ENCODE measurements at places on chromosomes 11 and 22.

- DNase-seq: no peak
Observed at GRCh38 chr22:19865141-19865829, 10.6 kb upstream of the GNB1L start.

GRCh38 chr11:74680703-74681531 is 50.3 kb downstream of the CHRDL2 start:
- DNase-seq: no peak

- DNase-seq: no peak
Observed at GRCh38 chr11:11748706-11749365, 92.9 kb upstream of the USP47 start.

DNA sequence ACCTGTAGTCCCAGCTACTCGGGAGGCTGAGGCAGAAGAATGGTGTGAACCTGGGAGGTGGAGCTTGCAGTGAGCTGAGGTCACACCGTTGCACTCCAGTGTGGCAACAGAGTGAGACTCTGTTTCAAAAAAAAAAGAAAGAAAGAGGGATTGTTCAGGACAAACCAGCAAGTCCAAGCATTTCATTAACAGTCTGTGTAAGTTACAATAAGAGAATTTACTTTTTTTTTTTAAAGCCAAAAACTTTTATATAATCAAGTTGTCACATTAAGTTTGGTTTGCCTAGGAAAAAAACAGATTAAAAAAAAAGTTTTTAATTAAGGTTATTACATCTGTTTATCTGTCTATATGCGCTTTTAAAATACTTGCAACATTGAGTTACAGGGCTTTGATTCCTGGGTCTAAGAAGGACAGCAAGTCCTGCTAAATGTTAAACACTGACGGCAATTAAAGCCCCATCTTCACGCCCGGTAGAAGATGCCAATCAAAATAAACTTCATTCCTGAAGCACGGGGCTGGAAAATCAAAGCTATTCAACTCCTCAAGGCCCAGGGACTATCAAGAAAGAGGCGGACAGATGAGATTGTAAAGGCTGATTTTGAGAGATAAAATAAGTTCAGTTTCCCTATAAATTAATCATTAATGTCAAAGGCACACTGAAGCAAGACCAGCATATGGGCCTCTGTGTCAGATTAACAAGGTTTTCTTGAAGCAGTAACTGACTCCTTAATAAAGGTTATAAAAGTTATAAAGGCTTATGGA is 10.7 kb downstream of the TMEM138 start:
- DNase-seq: no peak

DNA sequence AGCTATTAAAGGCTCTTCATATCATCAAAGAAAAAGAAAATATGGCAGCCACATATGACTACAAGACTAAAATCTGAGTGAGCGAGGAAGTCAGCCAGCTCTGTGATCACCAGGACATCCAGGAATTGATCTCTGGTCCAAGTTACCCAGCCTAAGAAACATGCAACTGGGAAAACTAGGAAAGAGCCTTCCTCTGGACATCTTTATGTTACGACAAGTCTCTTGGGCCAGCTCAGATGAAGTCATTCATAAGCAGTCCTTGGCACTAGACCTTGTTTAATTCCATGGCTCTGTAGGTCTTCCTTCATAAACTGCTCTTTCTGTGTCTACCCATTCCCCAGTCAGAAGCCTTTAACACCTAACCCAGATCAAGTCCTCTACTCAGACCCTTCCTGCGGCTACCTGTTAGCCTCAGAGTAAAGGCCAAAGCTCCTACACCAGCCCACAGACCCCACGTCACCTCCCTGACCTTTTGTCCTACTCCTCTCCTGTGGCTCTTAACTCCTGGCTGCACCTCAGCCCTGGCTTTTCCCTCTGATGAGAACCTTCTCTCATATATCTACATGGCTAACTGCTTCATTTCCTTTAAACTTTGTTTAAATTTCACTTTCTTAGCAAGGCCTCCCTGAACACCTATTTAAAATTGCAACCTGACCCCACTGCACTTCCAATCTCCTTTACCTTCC is 134.0 kb downstream of the KIF18A start:
- DNase-seq: no peak

GRCh38 chr22:28741200-28741784 is 328 bp downstream of the CHEK2 start:
- DNase-seq: no peak

- DNase-seq: no peak
Observed at GRCh38 chr11:46427364-46427763, 35.8 kb upstream of the CHRM4 start.

- no peak for DNase-seq
Observed at GRCh38 chr22:21448627-21449416, 18.4 kb upstream of the TMEM191C start.

DNA sequence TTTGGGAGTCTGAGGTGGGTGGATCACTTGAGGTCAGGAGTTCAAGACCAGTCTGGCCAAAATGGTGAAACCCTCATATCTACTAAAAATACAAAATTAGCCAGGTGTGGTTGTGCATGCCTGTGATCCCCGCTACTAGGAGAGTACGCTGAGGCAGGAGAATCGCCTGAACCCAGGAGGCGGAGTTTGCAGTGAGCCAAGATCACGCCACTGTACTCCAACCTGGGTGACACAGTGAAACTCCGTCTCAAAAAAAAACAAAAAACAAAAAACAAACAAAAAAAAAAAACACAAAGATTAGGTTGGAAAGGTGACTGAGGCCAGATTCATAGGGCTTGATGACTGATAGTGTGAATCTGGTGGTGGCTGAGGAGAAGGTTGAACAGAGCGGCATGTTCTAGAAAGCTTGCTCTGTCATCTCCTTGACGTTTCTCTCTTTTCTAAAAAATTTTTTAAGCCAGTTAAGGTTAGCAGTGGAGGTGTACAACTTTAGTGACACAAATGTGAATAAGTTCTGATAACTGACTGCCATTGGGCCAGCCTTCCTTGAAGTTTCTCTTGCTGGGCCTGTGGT is 40.9 kb downstream of the TXN2 start:
- DNase-seq: no peak

DNA sequence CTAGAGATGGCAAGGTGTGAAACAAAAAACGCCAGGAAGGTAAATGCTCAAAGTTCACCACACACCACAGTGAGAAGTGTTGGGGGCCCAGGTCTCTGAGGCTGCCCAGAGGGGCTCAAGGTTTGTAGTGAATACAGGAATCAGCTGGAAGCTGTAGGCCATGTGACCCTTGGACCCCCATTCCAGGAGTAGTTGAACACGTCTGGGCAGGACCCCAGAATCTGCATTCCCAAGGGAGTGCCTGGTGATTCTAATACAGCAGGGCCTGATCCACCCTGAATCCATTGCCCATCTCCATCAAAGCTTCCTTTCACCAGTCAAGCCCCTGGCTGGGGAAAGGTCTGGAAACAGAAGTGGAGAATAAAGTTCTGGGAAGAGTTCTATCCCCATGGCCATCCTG is 70.8 kb upstream of the B3GAT1 start:
- DNase-seq: no peak

DNA sequence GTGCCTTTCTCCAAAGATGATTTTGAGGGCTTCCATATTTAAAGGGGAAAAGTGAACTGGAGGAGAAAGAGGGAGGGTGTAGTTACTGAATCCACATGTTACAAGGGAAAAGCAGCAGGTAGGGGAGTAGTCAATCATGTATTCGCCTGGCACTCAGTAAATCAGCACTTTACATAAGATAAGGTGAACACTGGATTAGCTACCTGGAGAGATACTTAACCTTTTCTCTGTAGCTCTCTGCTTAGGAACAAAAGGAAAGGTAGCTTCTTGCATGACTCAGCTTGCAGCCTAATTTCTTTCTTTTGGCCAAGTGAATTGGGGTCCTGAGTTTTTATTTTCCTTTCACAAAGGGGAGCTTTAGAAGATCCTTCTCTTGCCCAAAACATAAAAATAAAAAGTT is 43.3 kb upstream of the PHF21B start:
- DNase-seq: no peak

DNA sequence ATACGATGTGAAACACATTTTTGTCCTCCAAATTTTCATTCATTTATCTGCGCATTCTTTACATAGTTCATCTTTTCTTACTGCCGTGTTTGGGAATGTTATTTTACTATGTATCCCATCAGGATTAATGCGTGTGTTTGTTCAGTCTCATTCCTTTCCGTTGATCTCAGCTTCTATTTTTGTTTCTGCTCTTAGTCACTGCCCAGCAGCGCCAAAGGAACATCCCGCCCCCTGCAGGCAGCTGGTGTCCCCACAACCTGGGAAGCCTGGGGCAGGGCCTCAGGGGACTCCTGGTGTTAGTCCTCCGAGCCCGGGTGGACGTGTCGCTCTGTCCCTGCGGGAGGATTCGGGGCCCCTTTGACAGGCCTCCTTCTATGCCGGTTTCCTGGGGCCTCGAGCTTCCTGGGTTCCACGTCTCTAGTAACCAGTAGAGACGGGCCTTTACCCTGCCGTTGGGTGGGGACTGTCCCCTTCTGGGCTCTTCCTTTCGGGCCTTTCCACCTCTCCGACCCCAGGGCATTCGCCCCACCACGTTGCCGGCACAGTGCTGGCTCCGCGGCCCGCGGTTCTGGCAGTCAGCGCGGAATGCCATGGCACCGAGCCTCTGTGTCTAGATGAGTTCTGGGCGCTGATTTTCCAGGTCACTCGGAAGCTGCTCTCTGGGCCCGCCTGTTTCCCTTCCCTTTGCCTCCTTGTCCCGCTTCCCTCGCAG is 39.8 kb downstream of the WEE1 start:
- DNase-seq: peak; percentile 65

DNA sequence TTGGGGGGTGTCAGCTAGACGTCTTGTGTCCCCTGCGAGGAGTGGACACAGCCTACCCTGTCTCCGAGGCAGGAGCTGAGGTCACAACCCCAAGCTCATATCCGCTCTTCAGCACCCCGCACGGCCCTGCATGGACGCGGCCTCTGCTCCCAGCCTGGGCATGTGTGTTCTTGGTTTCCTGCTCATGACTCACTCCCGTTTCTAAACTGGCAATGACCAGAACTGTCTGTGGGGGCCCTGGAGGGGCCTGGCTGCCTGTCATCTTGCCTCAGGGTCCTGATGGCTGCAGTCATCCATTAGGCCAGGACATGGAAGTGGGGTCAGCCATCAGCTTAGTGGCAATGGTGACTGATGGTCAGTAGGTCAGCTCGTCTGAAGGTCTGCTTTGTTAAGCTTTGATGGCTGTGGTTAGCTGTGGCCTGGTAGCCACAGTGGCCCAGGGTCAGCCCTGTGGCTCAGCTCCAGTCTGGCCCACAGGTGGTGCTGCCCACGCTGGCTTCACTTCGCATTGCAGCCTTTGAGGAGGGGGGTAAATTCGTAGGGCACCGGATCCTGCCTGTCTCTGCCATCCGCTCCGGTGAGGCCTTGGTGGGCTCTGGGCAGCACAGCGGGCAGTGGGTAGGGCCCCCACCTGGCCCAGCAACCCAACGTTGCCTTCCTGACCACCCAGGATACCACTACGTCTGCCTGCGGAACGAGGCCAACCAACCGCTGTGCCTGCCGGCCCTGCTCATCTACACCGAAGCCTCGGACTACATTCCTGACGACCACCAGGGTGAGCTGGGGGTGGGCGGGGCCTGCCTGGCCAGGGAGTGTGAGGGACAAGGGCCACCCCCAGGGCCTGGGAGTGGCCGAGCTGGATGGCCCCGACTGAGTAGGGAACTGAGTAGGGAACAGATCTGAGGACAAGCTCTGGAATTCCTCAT is 12.0 kb downstream of the PLCB3 start:
- DNase-seq: no peak

- no peak for DNase-seq
Observed at GRCh38 chr11:63019506-63019905, 3.9 kb upstream of the SLC22A8 start.

DNA sequence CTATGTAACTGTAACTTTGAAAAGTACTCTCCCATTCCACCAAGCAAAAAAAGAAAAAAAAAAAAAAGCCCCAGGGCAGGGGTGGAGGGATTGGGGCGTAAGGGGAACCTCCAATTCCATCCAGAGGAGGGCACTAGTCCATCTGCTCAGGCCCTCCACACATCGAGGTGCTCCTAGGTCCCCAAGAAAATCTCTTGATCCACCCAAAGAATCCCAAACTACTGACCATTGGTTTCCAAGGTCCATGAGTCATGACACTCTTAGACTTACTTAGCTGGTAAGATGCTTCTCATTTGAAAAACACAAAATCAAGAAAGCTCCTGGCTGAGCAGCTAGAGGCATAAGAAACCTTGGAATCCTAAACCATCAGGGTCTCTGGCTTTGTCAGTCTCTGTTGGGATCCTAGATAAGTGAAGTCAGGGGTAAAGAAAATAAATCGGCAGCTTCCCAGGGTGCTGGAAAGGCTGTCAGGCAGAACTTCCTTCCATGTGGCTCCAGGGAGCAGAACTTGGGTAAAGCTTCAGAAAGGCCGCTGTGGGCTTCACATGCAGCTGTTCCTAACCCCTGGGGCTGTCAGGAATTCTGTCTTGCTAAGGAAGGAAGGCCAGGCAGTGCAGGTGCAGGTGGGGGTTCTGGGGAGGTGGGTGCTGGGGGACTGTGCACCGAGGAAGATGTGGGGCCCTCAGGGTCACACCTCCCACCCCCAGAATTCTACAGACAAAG is 49.4 kb upstream of the ADA2 start:
- DNase-seq: no peak

DNA sequence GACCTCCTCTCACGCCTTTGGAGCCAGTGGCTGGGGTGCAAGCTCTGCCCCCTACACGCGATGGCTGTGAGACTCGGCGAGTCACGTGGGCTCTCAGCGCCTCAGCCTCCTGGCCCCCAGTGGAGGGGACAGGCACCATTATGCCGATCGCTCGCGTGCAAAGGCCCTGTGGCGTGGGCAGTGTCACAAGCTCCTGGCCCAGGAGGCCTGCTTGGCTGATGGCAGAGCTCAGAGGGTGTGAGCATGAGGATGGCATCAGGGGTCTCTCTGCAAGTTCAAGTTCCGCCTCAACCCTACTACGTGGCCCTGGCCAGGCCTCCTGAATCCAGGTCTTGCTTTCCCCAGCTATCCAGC is 90.8 kb upstream of the KCNQ1OT1 start:
- DNase-seq: no peak
